Brain pericyte (primary cell): ENCODE measurements at places on chromosomes 7 and 10.

- no peak for DNase-seq
Measured at GRCh38 chr10:5599613-5600520, 66.5 kb downstream of the ASB13 start.

- no peak for DNase-seq
Measured at GRCh38 chr10:72260976-72261783, 12.5 kb upstream of the DDIT4 start.

DNA sequence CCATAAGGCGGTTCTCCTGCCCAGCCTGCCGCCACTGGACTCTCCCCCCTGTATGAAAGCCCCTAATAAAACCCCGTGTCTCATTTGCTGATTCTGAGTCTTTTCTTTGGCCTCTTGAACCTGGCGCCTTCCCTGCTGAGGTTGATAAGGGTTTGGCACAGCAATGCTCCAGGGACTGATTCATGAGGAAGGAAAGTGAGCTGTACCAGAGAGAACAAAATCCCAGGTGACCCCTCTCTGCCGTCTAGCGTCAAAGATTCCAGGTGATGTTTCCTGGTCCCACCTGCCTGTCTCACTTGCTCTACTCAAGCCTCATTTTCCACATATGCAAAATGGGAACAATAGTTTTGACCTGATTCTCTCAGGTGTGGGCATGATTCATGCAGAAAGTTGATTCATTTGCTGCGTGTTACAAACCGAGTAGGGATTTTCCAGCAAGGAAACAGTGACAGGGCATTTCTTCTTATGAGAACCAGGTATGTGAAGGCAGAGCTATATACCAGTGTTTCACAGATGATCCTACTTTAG, 730.6 kb upstream of the IGFBP3 start:
- DNase-seq: no peak

DNA sequence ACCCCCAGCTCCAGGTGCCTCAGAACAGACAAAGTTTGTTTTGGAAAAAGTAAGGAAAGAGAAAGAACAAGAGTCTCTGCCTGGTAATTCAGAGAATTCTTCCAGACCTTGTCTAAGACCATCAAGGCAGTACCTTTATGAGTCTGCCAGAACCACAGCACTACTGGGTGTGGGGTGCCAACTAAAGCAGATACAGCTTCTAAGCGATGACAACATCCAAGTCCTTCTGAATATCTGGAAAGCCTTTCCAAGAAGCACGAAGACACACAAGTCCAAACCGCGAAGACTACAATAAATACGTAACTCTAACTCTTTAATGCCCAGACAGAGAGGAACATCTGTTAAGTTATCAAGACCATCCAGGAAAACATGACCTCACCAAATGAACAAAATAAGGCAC, 94.3 kb downstream of the SIRT1 start:
- no peak for DNase-seq

DNA sequence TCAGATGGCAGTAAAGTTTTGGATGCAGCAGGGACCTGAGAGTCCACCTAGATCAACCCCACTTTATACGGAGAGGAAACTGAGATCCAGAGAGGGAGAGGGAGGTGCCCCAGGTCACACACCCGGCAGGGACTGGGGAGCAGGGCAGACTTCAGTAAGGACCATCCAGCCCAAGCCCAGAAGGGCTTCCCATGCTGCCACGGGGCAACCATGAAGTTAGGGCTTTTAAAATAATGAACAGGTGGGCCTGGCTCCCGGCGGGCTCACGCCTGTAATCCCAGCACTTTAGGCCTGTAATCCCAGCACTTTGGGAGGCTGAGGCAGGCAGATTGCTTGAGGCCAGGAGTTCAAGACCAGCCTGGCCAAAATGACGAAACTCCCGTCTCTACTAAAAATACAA, 98.5 kb downstream of the HIP1 start:
- no peak for DNase-seq

DNA sequence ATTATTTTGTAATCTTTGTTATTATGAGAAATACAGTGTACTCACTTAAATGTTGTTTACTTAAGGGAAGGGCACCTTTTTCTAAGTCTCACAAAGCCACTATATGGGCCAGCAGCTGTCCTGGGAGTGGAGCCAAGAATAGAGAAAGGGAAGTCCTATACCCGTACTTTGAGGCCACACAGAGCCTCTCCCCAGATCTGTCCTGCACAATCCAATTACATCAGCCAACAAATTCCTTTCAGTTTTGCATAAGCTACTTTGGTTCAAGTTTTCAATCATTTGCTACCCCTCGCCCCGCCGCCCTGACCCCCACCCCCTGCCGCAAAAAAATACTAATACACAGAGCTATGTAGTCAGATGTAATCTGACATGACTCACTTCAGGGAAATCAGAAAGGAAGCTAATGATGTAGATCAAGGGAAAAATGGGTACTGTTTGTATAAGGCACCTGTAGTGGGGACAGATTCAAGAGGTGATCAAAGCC, 297.4 kb upstream of the NEBL start:
- DNase-seq: no peak

DNA sequence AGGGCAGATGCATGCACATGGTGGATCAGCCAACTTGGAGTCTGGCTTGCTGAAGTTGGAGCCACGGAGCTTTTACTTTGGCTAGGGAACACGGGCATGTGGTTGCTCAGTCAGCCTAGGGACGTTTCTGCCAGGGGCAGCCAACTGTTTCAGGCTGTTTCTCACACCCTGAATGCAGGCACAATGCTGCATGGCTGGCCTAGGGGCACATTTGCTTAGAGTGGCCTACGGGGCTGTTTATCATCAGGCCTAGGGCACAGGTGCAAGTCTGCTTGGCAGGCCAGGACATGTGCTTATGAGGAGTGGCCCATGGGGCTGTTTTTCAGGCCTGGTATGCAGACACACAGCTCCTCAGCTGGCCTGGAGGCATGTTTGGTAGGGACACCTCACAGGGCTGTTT, 107.4 kb downstream of the GSAP start:
- no peak for DNase-seq

DNA sequence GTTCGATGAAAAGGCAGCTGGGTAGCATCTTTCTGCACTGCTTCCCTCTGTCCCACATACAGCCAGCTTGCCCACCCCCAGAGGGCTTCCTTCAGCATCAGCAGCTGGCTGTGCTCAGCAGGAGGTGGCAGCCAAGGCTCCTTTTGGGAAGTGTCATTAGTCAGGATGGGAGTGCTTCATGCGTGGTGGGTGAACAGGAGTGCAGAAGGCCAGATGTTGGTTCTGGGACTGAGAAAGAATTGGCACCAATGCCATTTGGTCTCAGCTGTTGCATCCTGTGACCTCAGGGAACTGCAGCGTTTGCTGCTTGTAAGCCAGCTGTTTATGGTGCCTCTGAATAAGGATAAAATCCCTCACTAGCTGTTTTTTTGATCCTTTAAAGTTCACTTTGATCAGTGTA, 131.1 kb upstream of the SORCS3 start:
- DNase-seq: no peak

GRCh38 chr10:62012318-62012717, 110.8 kb downstream of the ARID5B start:
- DNase-seq: no peak

GRCh38 chr7:30504301-30505173, at the start of gene GGCT:
Gene GGCT, minus strand, starts transcription at chr7:30504829. Its CDS starts 120 bp downstream, at chr7:30504709.
- DNase-seq: peak; percentile 93

- no peak for DNase-seq
Measured at GRCh38 chr7:49624611-49625010, 148.8 kb upstream of the VWC2 start.

GRCh38 chr7:75842836-75843446, 29.3 kb upstream of the CCL24 start:
- DNase-seq: peak; percentile 48

DNA sequence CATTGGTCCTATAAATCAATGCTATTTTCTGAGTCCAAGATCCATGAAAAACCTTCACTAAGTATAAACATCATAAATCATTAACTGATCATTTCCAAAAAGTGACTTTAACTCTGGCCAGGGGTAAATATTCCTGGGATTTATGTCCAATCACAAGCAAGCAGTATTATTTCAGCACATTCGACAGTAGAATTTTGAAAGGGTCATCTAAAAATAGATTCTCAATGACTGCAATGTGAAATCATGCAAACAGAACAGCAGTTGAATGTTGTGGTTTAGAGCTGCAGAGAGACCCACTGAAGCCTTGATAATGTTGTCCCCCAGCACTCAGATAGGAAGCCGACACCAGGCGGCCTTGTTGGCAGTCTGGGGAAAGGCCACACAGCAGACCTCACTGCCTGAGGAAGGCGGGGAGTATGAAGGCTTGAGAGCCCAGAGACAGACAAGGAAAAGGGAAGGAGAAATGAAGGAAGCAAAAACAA, 38.1 kb downstream of the FAM107B start:
- no peak for DNase-seq

GRCh38 chr7:95155965-95156364, 168.4 kb downstream of the PON1 start:
- DNase-seq: no peak

DNA sequence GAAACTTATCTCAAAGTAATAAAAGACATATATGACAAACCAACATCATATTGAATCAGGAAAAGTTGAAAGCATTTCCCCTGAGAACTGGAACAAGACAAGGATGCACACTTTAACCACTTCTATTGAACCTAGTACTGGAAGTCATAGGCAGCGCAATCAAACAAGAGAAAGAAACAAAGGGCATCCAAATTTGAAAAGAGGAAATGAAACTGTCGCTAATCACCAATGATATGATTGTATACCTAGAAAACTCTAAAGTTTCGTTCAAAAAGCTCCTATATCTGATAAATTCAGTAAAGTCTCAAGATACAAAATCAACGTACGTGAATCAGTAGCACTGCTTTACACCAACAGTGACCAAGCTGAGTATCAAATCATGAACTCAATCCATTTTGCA, 137.7 kb upstream of the TEX47 start:
- DNase-seq: no peak

DNA sequence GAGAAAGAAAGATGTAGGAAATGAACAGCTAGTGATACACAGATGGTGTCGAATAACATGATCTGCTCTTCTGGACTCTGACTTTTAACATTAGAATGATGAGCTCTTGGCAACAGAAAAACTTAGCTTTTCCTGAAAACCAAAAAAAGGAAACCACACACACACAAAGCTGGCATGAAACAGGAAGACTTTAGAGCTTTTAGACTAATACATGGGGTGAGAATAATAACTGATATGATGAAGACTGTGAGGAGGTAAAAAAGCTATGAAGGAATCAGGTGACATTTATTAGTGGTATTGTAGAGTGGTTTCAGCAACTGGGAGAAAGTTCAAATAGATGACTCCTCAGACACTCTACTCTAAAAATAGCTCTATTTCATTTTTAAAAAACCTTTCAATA, 491.9 kb downstream of the PARD3 start:
- no peak for DNase-seq

DNA sequence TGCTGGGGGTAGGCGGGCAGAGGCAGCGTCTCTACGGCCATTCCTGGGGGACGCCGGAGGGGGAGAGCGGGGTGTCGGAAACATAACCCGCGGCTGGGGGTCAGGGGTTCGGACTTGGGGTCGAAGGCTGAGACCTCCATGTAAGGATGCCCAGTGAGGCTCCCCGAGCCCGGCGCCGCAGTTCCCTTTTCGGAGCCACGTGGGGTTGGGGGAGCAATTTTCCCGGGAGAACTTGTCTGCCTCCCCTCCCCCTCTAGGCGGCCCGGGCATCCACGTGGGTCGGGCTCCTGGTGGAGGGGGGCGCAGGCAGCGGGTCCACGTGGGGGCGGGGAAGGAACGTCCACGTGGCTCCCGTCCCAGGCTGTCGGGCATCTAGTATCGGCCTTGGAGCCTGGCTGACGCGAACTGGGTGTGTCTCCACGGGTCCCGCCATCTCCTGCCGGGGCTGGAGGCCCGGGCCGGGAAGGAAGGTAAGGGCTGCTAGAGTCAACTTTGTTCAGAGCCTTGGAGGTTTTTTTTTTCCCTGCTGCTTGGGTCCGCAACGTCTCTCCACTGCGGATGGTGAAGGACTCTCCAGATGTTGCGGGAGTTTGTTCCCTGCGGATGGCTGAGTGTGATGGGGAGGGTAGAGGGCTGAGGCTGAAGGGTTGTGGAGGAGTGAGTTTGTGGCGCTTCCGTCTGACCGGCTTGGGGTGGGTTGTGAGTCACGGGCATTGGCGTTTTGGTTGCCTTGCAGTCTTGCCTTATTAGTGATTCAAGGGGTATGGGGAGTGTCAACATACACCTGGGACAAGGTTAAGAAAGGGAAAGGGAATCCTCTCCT, 744 bp downstream of the PPRC1 start:
- no peak for DNase-seq

- peak; percentile 2 for DNase-seq
Measured at GRCh38 chr7:124032369-124033094, at the start of gene TMEM229A. Gene TMEM229A, minus strand, starts transcription at chr7:124033067. Its CDS starts 64 bp downstream, at chr7:124033003.

- no peak for DNase-seq
Measured at GRCh38 chr10:80492848-80493521, 38.9 kb downstream of the TSPAN14 start.

- DNase-seq: no peak
Measured at GRCh38 chr7:147400221-147400689, 1190.3 kb upstream of the C7orf33 start.

- no peak for DNase-seq
Measured at GRCh38 chr10:74808501-74808900, 17.9 kb upstream of the KAT6B start.

GRCh38 chr7:40800771-40801170, 666.0 kb downstream of the SUGCT start:
- DNase-seq: no peak

GRCh38 chr10:112946649-112947048, 3.4 kb upstream of the TCF7L2 start:
- DNase-seq: no peak

- DNase-seq: no peak
Measured at GRCh38 chr7:141076377-141076776, 2.5 kb downstream of the TMEM178B start.

GRCh38 chr7:26543340-26543739, 251.7 kb downstream of the SNX10 start:
- DNase-seq: no peak
